ENCODE measurements at places on chromosomes 1 and 21. TPM values are rescaled to one million over a fixed set of nuclear protein-coding genes. Genes with fewer than 3 reads are reported as not detected.

HNRNPCL2 gene
- not detected for total RNA-seq

MROH9 gene
- not detected for total RNA-seq

CD101 gene
- total RNA-seq = 0.39 TPM

ESRRG gene
- not detected for total RNA-seq

SPATA46 gene
- total RNA-seq = not detected

AK5 gene
- 13.3 TPM for total RNA-seq

SLC2A5 gene
- 0.13 TPM for total RNA-seq

COL11A1 gene
- under 0.01 TPM for total RNA-seq

WNT9A gene
- 0.76 TPM for total RNA-seq

PLA2G2A gene
- total RNA-seq = not detected

KCNAB2 gene
- 1.4 TPM for total RNA-seq

ZMYM1 gene
- 17.8 TPM for total RNA-seq

All from dermis microvascular lymphatic vessel endothelial cell (primary cell).